ENCODE measurements at places on chromosomes 5 and 9.

DNA sequence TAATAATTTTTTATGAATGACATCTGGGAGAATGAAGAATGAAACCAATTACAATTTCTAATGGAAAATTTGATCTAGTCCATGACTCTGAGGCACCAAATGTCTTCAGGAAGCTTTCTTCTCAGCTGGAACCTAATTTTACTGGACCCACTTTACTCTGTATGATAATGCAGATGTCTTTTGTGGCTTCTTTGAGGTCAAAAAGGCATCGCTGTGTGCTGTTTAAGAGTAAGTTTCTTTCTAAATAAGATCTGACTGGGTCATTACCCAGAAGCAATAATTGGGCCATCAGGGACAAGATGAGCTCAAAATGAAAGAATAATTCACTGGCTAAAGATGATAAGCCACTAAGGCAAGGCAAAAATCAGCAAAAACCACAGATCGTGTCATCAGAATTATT, 633.4 kb downstream of the PSAT1 start:
- no peak for DNase-seq

DNA sequence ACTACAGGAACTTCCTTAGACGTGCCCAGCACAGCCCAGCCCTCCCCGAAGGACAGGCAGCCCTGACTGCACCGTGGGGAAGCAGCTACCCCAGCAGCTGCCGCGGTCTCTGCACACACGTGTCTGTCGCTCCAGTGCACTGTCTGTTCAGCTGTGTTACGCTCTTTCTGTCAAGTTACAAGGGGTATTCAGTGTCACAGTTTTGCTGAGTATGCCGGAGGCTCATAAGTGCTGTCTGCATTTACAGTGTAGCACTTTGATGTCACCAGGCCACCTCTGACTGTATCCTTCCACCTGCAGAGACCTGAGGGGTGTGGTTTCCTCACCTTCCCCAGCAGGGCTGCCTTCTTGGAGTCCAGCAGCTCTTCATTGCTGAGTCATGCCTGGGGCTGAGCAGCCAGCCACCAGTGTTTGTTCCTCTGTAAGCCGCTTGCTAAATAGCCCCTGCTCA, 126.8 kb downstream of the EHMT1 start:
- no peak for DNase-seq

DNA sequence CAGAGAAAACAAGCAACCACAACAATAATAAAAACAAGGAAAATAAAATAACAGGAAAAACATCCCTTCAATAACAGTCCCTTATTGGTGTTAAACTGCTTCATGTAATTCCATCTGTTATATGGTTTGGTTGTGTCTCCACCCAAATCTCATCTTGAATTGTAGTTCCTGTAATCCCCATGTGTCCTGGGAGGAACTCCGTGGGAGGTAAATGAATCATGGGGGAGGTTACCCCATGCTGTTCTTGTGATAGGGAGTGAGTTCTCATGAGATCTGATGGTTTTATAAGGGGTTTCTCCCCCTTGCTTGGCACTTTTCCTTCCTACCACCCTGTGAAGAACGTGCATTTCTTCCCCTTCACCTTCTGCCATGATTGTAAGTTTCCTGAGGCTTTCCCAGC, 369.8 kb downstream of the TMEM232 start:
- no peak for DNase-seq

DNA sequence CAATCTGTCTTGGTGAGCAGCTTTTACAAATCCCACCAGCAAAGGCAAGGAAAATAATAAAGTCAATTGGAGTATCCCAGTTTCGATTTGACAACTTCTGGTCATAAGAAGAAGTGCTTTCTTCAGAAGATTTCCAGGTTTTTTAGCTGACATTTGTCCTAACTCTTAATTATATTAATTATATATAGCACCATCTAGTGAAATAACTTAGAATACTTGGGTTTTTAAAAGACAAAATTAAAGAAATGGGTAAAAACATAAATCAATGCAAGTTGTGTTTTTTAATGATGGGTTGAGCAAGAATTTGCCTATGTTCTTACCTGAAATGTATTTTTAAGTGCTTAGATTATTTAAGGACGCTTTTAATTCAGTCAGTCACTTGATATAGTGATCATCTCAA, 421.8 kb downstream of the ACTL7B start:
- no peak for DNase-seq

DNA sequence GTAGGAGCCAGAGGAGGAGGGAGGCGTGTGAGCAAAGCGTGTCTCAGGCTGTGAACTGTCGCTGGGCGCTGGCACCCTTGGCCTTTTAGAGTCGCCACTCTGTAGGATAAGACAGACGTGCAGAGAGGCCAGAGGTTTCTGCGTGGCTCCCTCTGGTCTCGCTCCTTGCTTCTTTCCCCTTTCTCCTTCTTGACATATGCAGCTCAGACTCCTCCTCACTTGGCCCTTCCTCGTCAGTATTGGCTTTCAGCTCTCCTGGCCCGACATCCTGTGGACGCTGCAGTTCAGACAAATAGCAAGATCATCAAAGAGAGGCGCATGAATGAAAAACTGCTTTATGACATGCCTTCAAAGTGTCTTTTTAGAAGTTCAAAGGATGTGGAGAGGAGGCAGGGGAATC, 116.8 kb upstream of the SPRY4 start:
- no peak for DNase-seq

GRCh38 chr5:150723845-150724244, 23.0 kb upstream of the RBM22 start:
- no peak for DNase-seq

DNA sequence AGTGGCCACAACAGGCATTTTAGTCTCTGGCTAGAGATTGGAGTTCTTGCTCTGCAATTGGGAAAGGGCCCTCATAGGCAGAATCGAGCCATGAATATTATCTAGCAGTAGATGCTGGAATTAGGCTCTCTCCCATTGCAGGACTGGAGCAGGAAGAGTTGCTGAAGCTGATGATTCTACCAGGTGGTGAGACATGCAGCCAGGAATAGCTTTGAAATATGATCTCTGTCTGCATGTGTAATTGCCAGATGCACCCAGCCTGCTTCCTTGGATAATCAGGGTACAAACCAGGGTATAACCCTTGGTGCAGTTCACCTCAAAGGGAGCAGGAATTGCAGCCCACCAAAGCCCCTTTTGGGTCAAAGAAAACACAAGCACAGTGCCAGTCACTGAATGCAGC, 211.4 kb upstream of the FTMT start:
- DNase-seq, result no peak

GRCh38 chr5:168140241-168140640, 151.2 kb upstream of the WWC1 start:
- no peak for DNase-seq

All from stimulated activated CD4-positive, alpha-beta T cell treated with anti-CD3 and anti-CD28 coated beads, Interleukin-12 subunit alpha, Interleukin-12 subunit beta, amount 100 ng/mL, for 4 hours (primary cell).